Stimulated activated CD8-positive, alpha-beta memory T cell treated with anti-CD3 and anti-CD28 coated beads, Interleukin-4, amount 100 ng/mL, for 4 hours (primary cell): ENCODE measurements at places on chromosomes 12 and 14.

- DNase-seq = no peak
Observed at GRCh38 chr12:103697971-103698751, 111.1 kb downstream of the STAB2 start.

GRCh38 chr14:70183991-70184390 is 4.8 kb downstream of the SLC8A3 start:
- DNase-seq = no peak

DNA sequence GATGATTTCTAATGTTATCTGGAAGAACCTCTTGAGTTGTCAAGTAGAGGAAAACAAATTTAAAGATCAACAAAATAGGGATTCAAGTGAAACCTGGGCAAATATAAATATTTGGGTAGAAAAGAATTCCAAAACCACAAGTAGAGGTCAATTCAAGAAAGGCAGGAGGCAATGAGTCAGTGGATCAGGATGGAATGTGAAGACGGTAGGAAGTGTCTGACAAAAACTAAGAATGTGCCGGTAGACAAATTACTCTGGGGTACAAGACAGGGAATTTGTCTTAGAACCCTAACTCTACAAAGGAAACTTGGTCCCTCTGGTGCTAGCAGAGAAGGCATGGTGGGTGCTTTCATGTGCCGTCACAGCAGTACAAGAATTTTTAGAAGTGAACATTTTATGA is 13.6 kb downstream of the ABCD2 start:
- DNase-seq = no peak

DNA sequence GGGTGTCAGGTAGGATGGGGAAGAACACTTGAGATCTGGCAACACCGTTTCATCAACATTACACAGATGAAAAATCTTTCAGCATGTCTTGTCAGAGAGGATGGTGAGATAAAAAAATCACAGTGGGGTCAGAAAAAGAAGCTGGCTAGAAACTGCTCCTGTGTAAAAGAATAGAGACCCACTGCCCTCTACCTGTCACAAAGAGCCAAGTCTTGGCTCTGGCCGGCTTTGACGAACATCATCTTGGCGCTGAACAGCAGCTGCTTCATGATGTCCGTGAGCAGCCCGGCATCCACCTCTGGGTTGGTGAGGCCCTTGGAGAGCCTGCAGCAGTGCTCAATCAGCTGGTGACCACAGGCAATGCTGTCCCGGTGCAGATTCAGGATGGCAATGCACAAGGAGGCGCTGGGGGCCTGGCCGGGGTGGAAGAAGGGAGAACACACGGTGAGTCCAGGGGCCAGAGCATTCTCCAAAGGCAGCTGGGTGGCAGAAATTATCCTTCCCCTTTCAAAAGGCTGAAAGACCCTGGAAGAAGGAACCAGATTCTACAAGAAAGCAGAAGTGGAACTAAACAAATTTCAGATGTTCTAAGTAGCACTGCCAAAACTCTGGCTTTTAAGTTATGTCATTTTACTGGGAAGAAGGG is 50.2 kb downstream of the ZFYVE26 start:
- no peak for DNase-seq

DNA sequence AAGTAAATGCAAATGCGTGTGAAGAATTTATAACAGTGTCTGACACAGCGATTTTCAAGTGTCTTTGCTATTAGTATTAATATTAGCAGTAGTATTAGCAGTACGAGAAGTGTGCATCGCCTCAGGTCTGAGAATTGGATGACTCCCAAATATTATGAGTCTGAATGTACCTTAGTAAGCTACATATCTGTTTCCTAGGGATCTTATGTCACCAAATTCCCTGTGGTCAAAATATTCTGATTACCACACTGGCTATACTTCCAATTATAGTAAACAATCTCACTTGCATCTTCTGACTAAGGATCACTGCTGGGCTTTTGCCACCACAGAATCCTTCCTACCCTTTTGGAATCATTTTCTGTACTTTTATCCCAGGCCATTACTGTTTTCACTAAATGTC is 396.0 kb upstream of the MIS18BP1 start:
- no peak for DNase-seq

DNA sequence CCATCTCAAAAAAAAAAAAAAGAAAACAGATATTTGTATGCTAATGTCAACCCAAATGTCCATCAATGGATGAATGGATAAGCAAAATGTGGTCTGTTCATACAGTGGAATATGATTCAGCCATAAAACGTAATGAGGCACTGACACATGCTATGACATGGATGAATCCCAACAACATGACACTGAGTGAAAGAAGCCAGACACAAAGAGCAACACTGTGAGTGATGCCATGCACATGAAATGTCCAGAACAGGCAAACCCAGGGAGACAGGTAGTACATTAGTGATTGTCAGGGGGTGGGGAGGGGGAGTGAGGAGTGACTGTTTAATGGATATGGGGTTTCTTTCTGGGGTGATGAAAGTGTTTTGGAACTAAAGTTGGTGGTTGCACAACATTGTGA is 50.2 kb downstream of the ARL6IP4 start:
- no peak for DNase-seq

GRCh38 chr14:50607181-50607580 is 47.2 kb downstream of the ATL1 start:
- DNase-seq = no peak

GRCh38 chr12:93857279-93857938 is 180.2 kb downstream of the CRADD start:
- no peak for DNase-seq

GRCh38 chr12:1182069-1182468 is 191.0 kb downstream of the ERC1 start:
- DNase-seq = no peak

DNA sequence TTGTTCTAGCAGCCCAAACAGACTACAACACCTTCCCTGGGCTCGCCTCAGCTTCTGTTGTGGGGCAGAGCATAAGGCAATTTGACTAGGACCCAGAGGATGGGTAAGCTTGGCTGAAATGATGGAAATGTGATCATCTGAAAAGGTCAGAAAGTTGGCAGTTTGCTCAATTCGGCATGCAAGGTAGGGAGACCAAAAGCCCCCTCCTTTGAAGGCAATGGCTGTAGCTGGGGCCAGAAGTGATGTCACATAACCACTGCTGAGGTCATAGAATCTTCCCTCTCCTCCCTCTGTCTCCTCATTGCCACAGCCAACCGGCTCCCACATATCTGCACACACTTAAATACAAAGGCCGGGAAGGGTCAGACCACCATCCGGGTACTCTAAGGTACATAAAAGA is at the start of gene TPPP2:
TPPP2 (plus strand) TSS at position 301 of the 400 bp plus-strand sequence. CDS start 365 bp downstream, outside the sequence.
- DNase-seq = no peak

DNA sequence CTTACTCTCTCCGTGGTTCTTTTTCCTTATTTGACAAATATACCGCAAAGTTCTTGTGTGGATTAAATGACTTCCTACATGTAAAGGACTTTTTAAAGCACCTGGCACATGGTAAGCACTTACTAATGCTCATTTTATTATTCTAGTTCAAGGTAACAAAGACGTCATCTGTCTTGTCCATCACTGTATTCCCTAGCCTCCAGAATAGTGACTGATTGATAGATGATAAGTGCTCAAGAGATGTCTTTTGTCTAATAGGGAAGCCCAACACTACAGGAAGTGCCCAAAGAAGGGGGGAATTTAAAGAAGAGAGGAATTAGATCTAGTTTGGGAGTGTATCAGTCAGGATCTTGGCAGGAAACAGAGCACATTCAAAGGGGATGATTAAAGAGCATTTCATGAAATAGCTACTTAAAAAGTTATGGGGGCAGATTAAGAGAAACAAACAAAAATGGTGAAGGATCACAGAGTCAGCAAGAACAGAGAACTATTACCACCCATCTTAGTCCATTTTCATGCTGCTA is 151.9 kb downstream of the GXYLT1 start:
- no peak for DNase-seq

DNA sequence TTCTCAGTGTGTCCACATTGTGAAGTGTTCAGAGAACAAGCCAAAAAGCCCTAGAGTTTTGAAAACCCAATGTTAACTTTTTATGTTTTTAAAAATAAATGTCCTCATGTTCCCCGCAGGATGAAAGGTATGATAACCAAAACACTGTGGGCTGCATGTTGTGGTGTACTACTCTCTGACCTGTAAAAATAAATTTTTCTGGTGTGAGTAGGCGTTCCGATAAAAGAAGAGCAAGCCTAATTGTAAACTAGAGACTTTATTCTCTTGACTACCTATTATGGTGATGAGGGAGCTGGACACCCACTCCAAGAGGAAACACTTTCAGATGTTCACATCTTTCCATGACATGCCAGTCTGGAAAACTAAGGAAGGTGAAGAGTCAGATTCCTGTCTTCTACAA is 18.2 kb downstream of the PTGER2 start:
- DNase-seq = no peak

GRCh38 chr14:64195199-64195598 is 99.0 kb downstream of the ESR2 start:
- no peak for DNase-seq

GRCh38 chr12:106774808-106775524 is 484 bp downstream of the RIC8B start:
- no peak for DNase-seq
